DMS 273 treated with DMSO at 0.1 percent for 48 hours (cell line): ENCODE measurements at places on chromosomes 6 and 20.

DNA sequence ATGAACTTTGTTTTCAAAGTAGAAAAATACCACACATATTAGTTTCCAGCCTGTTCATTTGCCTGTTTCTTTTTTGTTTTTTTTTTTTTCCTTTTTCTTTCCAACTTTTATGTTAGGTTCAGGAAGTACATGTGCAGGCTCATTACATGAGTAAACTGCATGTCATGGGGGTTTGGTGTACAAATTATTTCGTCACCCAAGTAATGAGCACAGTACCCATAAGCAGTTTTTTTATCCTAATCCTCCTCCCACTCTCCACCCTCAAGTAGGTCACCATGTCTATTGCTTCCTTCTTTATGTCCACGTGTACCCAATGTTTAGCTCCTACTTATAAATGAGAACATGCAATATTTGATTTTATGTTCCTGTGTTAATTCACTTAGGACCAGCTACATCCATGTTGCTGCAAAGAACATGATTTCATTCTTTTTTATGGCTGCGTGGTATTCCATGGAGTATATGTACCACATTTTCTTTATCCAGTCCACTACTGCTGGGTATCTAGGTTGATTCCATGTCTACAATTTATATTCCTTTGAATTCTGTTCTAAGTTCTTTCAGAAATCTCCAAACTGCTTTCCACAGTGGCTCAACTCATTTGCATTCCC lies 31.8 kb downstream of the SNX14 start:
- DNase-seq: no peak

DNA sequence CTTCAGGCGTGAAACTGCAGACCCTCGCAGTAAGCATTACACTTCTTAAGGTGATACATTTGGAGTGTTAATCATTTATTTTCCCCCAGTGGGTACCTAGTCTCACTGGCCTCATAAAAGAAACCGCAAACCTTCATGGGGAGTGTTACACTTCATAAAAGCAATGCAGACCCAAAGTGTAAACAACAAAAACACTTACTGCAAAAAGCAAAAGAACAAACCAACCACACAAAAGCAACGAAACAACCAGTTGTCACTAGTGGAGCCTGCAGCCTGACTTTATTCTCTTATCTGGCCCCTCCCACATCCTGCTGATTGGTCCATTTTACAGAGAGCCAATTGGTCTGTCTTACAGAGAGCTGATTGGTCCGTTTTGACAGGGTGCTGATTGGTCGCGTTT lies 23.8 kb downstream of the LY86 start:
- no peak for DNase-seq

DNA sequence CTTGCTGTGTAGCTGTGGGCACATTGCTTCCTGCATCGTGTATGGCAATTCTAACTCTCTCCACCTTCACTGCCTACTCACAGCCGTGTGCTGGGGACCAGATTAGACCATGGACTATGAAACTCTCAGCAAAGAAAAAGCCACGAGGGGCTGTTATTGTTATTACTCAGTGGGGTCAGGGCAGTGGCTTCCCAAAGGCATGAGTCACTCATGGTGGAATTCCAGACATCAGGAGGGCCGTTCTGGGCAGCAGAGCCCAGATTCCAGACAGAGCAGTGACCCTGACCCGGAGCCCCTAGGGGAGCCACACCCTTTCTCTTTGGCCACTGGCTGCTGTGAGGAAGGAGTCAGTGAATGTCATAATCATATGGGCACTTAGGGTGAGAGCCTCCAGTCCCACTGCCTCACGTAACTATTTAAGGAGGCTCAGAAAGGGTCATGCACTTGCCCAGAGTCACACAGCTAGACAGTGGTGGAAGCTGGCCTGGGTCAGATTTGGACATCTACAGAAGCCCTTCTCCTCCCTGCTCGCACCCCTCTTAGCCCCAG lies 22.2 kb upstream of the CCN5 start:
- no peak for DNase-seq

GRCh38 chr6:153537422-153537821 lies 406.3 kb upstream of the RGS17 start:
- no peak for DNase-seq

- no peak for DNase-seq
Observed at GRCh38 chr6:132130626-132131298, 179.6 kb upstream of the CCN2 start.

GRCh38 chr20:36672991-36673390 lies 27.0 kb upstream of the SLA2 start:
- no peak for DNase-seq

DNA sequence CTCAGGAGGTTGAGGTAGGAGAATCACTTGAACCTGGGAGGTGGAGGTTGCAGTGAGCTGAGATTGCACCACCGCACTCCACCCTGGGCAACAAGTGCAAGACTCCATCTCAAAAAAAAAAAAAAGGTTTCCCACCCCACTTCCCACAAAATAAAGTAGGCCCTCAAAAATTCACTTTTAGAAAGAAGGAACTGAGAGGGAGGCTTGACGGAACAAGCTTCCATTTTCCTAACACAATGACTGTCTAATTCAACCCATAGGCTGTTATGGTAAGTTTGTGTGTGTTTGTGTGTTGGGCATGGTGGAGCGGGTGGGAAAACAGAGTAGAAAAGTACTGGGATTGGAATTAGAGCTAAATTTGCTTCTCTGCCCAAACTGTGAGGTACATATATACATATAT lies 98.4 kb upstream of the MAN1A1 start:
- DNase-seq: no peak

DNA sequence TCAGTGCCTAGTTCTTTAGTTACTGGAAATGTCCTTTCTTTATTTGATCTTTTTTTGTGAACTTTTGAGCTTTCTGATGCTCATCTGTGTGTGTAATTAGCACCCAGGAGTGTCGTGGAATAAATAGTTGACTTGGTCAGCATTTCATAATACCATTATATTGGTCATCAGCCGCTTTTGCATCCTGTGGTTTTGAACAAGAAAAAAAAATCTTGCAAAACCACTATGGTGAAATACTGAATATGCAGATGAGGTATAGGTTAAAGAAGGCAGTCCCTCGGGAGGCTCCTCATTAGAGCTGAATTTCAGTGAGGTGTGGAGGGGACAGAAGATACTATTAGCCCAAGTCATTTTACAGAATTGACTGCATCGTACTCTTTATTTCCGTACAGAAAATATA lies 90.1 kb downstream of the FOXO3 start:
- DNase-seq: no peak

- DNase-seq: no peak
Observed at GRCh38 chr20:25276533-25277050, 28.7 kb downstream of the PYGB start.

DNA sequence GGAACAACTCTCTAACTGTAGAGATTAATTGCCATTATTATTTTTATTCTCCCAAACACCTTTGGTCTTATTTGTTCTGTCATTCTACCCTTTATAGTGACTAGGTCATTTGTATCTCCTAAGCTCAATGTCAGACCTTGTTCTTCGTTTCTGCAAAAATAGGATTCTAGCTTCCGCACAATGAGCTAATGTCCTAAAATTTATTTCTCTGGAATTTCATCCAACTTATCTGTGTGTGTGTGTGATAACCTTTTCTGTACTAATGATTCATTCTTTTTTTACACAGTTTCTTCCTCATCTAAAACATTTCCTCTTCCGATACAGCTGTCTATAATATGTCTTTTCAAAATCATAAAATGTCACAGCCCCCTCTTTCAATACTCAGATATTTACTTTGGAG lies 84.5 kb downstream of the DOK5 start:
- no peak for DNase-seq

- no peak for DNase-seq
Observed at GRCh38 chr6:133399426-133399825, 158.3 kb downstream of the EYA4 start.
